NCI-H526 (cell line): ENCODE measurements at places on chromosomes 4 and X.

DNA sequence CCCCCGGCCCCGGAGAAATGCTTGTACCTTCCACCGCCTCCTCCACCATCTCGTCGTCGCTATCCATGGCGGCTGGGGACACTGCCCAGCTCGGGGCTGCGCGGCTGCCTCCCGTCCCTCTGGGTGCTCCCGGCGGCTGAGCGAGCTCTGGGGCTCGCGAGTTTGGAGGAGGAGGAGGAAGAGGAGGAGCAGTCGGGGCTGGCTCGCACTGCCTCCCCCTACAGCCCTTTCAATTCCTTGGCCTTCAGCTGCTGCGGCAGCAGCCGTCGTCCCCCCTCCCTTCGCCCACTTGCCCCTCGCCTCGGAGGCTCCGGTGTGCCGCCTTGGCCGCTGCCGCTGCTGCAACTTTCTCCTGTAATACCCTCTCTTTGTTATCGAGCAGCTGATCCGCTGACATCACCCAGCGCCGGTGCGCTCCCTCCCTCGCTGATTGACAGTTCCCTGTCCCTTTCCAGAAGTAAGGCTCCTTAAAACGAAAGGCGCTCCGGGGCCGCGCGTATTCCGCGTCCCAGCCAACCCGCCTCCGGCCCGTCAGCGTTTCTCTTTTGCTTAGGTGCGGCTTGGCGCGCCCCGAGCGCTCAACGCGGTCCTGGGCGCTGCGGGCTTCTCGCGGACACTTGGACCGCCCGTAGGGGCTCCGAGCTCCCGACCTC, at the start of gene SETD7:
Gene SETD7 (minus strand): TSS at position 149 of the 653 bp plus-strand sequence. CDS start 82 bp downstream, at position 67.
- peak; percentile 78 for DNase-seq

- DNase-seq, result peak; percentile 88
Measured at GRCh38 chrX:39827951-39828350, 269.8 kb downstream of the BCOR start.

- no peak for DNase-seq
Measured at GRCh38 chr4:74415602-74416300, 29.2 kb upstream of the AREG start.

- DNase-seq, result no peak
Measured at GRCh38 chr4:147674496-147674895, 9.5 kb downstream of the PRMT9 start.

DNA sequence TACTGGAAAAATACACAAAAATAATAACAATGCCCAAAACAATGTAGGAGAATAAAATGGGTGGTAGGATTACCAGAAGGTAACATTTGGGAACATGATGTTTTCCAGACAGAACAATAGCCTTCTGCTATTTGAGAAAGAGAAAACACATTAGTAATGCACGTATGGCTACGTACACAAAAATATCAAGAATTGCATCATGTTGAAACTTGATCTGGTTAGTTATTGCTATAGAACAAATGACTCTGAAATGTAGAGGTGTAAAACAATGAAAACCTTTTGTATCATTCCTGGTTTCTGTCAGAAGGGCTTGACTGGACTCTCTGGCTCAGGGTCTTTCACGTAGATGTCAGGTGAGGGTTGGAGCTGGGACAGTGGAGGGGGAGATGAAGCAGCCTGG, 1040.0 kb downstream of the FAT4 start:
- no peak for DNase-seq

DNA sequence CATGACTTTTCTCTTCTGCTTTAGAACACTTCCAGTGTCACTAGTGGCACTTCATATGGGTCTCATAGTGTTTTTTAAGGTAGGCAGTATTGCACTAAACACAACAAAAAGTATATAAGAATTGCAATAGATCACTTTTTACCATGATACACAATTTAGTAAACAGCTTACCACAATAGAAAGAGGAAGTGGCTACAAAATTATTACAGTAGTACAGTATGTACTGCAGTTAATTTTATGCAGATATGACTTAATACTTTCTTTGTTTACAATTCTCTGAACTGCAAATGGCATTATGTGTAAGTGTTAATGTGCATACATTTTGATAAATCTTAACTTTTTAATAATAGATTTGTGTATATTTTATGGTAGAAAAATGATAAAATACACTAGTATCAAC, 157.3 kb downstream of the RRAGB start:
- DNase-seq, result no peak
